ENCODE measurements at places on chromosomes 3 and 15.

- H3K27ac ChIP-seq, result no peak overlapping the region
- no peak for DNase-seq
- H3K4me3 ChIP-seq, result no peak overlapping the region
- H3K4me1 ChIP-seq, result no peaks in the 10 kb centered on the region
Observed at GRCh38 chr15:42716626-42717025, 20.3 kb downstream of the CDAN1 start.

DNA sequence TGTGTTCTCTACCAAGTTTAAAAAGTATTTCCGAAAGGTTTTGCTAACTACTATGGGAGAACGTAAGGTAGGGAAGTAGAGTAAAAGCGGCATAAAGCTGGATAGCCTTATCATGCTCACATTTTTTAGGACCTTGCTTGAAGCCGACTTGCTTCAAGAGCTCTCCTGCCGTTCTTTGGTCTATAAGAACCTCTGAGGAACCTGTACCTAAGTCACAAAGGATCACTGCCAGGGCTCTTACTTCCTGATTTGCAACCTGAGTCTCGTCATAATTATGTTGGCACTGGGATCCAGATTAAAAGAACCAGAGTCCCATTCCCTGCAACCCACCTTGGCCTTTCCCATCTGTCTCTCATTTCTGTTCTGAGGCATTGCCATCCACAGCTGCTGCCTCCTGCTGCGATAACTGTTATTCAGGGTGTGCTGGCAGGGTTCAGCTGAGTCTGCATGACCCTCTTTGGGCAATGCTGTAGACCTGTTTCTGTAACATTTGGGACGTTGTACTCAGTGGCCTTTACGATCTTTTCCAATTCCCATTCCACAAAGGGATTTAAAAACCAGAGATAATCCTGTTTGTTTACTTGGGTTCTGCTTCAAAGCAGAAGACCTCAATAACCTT, 131.0 kb upstream of the UMPS start:
- H3K27ac ChIP-seq, result no peak overlapping the region
- DNase-seq, result no peak
- H3K4me3 ChIP-seq, result no peak overlapping the region
- H3K36me3 ChIP-seq, result no peaks in the 10 kb centered on the region
- no peaks in the 10 kb centered on the region for H3K27me3 ChIP-seq
- no peaks in the 10 kb centered on the region for H3K4me1 ChIP-seq

DNA sequence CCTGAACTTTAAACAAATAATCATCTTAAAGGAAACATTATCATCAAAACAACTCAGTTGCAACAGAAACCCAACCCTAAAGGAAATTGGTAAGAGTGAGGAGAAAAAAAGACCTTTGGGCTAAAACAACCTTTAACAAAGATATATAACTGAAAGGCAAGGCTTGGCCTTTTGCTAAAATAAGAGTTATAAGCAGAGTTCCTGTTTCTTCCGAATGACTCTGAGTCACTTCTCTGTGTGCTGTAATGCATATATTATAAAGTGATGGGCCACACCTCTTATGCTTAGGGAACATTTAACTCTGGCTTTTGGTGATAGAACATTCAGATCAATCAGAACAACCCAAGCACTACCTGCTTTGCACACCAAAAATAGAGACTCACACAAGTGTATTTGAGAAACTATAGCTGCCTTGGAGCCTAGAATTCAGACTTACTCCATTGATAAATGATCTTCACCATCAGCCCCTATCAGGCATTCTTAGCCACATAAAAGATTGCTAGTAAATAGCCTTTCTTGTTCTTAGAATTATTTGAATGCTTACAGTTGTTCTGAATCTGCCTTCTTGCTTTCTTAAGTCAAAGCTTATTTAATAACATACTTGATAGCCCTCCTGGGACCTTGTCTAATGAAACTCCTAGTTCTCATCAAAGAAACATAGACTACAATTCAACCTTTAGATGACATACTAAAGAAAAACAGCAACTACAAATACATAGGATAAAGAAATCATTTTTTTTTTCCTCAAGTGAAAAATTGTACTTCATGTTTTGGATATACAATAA, 294.2 kb upstream of the SEMA6D start:
- no peaks in the 10 kb centered on the region for H3K4me1 ChIP-seq
- H3K27me3 ChIP-seq, result no peaks in the 10 kb centered on the region
- no peaks in the 10 kb centered on the region for H3K36me3 ChIP-seq
- DNase-seq, result no peak

- no peaks in the 10 kb centered on the region for H3K4me1 ChIP-seq
- H3K27me3 ChIP-seq, result no peaks in the 10 kb centered on the region
- no peak overlapping the region for H3K27ac ChIP-seq
Observed at GRCh38 chr3:61353382-61353781, 102.1 kb upstream of the FHIT start.

DNA sequence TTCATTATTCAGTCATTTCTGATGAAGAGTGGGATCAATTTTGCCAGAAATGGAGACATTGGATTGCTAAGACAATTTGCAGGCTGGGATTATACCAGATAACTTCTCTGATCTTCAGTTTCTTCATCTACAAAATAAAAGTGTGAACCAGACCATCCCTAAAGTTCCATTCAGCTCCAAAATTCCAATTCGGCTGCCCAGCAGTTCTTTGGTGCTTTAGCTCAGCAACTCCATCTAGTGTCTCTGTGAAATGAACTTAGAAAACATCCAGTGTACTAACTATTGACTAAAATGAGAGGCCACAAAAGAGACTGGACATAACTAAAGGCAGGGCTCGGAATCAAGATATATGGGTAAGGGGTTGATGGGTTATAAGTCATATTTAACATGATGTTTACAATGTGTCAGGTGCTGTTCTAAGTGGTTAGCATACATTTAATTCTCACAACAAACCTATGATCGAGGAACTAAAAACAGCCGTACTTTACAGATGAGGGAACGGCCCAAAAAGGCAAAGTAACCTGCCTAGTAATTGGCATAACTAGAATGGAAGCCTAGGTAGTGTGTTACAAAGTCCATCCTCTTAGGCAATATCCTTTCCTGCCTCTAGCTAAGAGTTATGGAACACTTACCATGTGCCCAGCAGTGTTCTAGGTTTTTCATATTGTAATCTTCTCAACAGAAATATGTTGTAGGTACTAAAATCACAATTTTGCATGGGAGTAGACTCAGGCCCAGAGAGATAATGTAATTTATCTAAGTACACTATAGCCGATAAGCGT, 17.0 kb downstream of the THAP10 start:
- no peaks in the 10 kb centered on the region for H3K36me3 ChIP-seq
- no peak for DNase-seq
- no peak overlapping the region for H3K27ac ChIP-seq

DNA sequence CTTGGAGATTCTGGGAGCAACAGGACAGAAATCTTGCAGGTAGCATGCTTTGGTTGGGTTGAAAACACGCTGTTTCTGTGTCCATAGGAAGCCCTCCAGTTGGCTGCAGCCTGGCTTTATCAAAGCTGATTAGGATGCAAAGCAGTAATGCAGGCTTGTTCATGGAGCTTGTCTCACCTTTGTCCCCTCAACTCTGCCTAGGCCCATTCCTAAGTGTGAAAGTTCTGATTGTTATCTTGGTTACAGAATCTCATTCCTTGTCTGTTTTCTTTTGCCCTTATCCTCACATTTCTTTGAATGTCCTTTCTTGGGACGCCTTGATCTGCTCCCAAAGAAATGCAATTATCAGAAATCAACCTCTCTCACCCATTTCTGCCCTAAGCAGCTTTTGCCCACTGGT, 83.5 kb downstream of the IL20RB start:
- DNase-seq, result no peak
- H3K27ac ChIP-seq, result no peak overlapping the region
- H3K36me3 ChIP-seq, result no peaks in the 10 kb centered on the region
- no peaks in the 10 kb centered on the region for H3K4me1 ChIP-seq

DNA sequence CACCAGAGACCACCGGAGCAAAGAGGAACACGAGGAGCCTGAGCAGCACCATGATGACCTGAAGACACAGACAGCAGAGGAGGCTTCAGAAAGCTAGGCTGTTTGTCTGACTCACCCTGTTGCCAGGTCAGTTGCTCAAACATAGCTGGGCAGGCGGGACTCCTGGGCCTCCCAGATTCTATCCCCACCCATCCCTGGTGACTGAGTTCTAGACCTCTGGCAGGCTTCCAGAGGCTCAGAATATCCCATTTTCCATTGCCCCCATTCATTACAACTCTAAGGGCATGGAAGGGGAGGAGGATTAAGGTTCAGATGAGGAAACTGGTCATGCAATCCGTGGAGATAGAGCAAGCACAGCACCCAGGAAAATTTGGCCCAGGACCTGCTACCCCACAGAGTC, at the start of gene CDHR4:
Gene CDHR4 (minus strand): TSS at position 113 of the 400 bp plus-strand sequence. CDS start 61 bp downstream, at position 52.
- no peaks in the 10 kb centered on the region for H3K36me3 ChIP-seq
- no peak within 1 kb of the TSS for H3K27ac ChIP-seq
- H3K4me1 ChIP-seq, result peaks cover 12% of the 10 kb centered on the region
- H3K27me3 ChIP-seq, result no peaks in the 10 kb centered on the region
- no peak within 1 kb of the TSS for H3K4me3 ChIP-seq

DNA sequence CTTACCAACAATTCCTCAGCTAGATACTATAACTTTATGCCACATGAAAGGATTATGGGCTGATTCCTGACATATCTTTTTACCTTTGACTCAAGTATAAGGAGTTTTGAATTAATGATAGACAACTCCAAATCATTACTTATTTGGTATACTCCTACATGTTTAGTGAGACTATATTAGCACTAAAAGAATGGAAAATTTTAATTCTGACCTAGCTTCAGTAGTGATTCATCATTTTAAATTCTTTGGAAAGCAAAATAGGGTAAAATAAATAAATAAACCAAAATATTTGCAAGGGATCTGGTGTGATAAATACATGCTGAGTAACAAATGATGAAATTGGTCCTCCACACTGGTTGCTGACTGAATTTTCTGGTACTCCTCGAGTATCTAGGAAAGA, 42.3 kb upstream of the VGLL3 start:
- no peaks in the 10 kb centered on the region for H3K4me1 ChIP-seq
- H3K27me3 ChIP-seq, result no peaks in the 10 kb centered on the region
- no peak for DNase-seq
- H3K27ac ChIP-seq, result no peak overlapping the region
- H3K36me3 ChIP-seq, result no peaks in the 10 kb centered on the region
- no peak overlapping the region for H3K4me3 ChIP-seq

DNA sequence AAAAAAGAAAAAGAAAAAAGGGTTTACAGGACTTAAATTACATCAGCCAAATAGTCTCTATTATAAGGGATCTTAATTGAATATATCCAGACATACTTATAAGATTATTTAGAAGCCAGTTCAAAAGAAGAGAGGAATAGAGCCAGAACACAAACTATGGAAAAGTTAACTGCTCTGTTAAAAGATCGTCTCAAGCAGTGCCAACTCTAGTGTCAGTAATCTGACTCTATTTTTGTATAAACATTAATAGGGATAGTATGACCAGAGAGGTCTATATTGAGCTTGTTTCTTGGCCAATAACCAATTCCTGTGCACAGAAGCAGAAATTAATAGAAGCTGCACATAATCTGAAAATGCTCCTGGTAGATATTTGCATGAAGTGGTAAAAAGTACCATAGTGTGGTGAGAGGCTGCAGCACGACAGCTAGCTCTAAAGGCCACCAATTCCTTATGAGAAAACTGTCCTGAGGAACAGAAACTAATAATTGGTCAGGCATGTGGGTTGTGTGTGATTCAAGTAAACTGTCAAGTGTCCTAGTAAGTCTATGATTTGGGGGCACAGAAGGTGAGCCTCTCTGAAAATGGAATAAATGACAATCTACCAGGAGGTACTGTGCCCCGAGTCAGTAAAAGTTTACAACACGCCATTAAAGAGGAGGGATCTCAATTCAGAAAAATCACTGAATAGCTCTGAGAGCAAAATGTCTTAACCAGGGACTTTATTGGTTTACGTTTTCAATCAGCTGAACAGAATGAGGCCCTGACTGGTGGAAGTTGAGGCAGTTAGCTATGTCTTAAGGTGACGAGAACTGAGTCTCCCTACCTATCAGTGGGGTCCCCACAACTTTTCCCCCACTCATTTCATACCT, 51.5 kb upstream of the NANOGP8 start:
- H3K4me3 ChIP-seq, result no peak overlapping the region
- no peak overlapping the region for H3K27ac ChIP-seq
- no peaks in the 10 kb centered on the region for H3K36me3 ChIP-seq
- H3K27me3 ChIP-seq, result no peaks in the 10 kb centered on the region
- DNase-seq, result no peak

DNA sequence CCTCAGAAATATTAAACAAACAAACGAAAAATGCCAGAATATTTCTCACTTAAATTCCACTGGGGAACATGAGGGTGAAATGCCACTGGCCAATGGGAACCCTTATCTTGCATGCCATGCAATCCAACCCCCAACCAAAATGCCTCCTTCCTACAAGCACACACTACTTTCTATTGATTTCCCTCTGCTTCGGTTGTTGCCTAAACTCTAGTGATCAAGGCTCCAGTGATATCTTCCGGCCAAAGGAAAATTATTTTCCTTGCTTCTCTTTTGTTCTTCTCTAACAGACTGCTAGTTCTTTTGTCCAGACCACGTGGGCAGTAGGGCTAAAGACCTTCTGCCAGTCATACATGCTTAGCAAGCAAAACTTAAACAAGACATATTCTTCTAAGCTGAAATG, 115.7 kb downstream of the TMCC1 start:
- no peak for DNase-seq
- no peak overlapping the region for H3K27ac ChIP-seq
- no peaks in the 10 kb centered on the region for H3K4me1 ChIP-seq
- H3K36me3 ChIP-seq, result no peaks in the 10 kb centered on the region
- H3K4me3 ChIP-seq, result no peak overlapping the region

GRCh38 chr3:123741041-123741511, 143.1 kb downstream of the MYLK start:
- no peaks in the 10 kb centered on the region for H3K27me3 ChIP-seq
- DNase-seq, result no peak
- H3K4me3 ChIP-seq, result no peak overlapping the region
- no peaks in the 10 kb centered on the region for H3K4me1 ChIP-seq
- no peaks in the 10 kb centered on the region for H3K36me3 ChIP-seq

GRCh38 chr3:10744098-10744465, 71.9 kb upstream of the SLC6A11 start:
- no peaks in the 10 kb centered on the region for H3K36me3 ChIP-seq
- DNase-seq, result no peak
- H3K4me3 ChIP-seq, result no peak overlapping the region
- no peak overlapping the region for H3K27ac ChIP-seq
- no peaks in the 10 kb centered on the region for H3K4me1 ChIP-seq

DNA sequence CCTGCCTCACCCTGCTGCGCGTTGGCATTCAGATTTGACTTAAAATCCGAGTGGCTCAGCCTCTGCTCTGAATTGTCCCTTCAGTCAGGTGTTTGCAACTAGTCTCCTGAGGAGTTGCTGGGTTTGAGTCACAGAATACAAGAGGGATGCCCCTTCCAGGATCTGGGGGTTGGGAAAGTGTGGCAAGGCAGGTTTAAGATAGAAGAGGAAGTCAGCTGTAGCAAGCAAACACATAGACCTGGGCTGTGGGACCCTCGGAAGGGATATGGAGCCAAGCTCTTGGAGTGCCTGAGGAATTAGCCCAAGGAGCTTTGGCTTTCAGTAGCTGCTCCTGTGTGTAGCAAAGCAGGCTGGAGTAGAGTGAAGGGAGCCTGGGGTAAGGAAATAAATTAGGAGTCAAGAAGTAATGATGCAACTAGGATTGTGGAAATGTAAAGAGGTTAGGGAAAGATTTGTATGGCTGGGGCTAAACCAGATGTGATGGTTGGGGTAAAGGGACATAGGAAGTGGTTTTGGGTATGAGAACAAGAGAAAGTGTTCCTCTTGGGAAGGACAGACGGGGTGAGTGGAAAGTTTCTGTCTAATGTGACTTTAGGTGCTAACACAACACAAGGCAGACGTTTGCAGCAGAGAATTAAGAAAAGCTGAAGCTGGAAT, 41.2 kb downstream of the RAB7A start:
- no peaks in the 10 kb centered on the region for H3K27me3 ChIP-seq
- DNase-seq, result no peak
- no peak overlapping the region for H3K27ac ChIP-seq
- H3K4me1 ChIP-seq, result no peaks in the 10 kb centered on the region

GRCh38 chr3:62659660-62660059, 215.6 kb downstream of the CADPS start:
- H3K27me3 ChIP-seq, result no peaks in the 10 kb centered on the region
- H3K4me1 ChIP-seq, result no peaks in the 10 kb centered on the region
- DNase-seq, result no peak
- H3K4me3 ChIP-seq, result no peak overlapping the region
